ENCODE measurements at places on chromosomes 1 and 21.

- DNase-seq = no peak
These were observed 47.5 kb downstream of the ROR1 start for GRCh38 chr1:63821091-63822005.

DNA sequence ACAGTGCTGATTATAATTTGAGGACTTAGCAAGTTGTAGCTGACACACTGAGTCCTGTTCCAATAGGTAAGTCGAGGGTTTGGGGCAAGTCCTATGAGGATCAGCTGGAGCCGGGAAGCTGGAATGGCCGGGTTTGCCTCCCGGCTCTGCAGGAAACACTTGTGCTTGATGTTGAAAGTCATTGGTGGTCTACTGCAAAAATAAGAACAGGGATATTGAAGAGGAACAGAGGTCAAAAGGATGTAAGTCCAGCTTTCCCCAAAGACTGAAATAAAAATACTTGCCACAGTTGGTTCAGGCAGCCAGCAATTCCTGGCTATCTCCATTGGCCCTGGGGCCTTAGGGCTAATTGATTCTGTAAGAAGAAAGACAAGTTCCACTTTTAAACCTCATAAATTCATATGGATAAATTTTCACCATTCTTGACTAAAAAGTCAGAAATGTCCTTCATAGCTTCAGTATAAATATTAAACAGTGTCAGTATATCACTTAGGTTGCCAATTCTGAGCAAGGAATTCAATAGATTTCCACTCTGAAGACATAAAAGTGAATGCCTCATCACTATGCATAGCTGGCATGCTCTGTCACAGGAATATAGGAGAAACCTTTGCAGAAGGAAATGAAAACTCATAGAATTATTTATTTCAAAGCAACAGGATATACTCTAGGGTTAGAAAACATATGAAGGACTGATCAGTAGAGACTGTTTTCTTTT is 165.2 kb downstream of the AK5 start:
- no peak for DNase-seq

GRCh38 chr1:209375671-209376365 is 207.7 kb upstream of the CAMK1G start:
- DNase-seq = no peak

GRCh38 chr1:11422686-11423085 is 56.3 kb upstream of the DISP3 start:
- no peak for DNase-seq

DNA sequence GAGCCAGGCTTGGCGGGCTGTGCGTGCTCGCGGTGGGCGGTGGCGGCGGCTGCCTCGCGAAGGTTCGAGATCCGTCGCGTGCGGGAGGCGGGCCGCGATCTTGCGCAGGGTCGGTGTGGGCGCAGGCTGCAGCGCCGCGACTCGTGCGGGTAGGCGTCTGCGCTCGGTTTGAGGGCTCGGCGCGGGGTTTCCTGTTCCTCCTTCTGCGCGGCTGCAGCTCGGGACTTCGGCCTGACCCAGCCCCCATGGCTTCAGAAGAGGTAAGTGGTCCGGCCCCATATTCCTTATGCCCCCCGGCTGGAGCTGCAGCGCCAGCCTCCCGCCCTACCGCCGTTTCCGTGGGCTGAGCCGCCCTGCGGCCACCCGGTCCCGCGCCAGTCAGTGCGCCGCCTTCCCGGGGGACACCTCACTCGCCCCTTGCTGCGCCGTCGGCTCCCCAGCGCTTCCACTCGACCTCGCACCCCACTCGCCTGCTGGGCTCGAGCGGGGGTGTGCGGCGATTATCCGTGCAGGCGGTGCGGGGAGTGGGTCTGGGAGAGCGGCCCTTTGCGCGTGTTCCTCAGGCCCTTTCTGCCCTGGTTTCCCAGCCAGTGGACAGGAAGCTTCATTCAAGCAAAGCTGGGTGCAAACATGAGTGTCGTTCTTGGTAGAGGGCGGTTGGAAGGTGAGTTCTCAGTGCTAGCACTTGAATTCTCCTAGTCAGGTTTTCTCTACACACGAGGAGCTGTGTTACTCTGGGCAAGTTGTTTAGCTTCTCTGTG is at the start of gene CACYBP:
TSS of gene CACYBP (plus strand) at position 12 of the 761 bp plus-strand sequence. CDS start at position 246, 234 bp downstream.
- no peak for DNase-seq

GRCh38 chr1:112614460-112615065 is 4.4 kb downstream of the ST7L start:
- DNase-seq = no peak

DNA sequence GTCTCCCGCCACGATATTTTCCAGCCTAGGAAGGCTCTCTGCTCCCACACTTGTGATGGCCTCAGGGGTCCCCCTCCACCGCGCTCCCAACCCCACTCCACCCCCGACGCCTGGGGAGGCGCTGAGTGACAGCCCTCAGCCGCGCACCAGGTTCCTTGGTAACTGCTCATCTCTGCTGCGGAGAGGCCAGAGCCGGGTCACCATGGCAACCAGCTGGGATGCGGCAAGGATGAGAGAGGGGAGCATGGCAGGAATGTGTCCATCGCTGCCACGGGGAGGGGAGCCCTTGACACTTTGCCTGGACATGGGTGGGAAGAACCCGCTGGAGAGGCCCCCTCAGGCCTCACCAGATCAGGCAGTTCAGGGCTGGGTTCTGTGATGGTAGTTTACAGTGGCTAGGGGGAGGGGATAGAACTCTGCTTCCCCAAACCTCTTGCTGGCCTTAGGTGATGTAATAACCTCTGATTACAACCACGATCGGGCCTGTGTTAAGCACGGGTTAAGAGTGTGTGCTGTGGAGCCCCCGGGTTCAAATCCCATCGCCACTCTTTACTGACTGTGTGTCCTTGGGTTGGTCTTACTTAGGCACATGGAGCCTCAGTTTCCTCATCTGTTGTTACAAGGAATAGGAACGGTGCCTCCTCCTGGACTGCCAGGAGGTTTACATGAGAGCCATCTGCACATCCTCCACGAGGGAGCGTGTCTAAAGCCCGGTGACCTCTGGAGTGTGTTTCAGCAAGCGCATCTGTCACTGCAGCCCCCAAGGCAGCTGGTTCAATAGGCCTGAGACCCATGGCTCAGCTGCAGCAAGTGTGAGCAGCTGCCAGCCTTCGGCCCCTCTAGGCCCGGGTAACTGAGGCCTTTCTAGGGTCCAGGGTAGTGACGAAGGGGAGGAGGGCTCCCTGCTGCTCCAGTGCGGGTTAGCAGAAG is 6.3 kb downstream of the KIF17 start:
- DNase-seq = no peak

DNA sequence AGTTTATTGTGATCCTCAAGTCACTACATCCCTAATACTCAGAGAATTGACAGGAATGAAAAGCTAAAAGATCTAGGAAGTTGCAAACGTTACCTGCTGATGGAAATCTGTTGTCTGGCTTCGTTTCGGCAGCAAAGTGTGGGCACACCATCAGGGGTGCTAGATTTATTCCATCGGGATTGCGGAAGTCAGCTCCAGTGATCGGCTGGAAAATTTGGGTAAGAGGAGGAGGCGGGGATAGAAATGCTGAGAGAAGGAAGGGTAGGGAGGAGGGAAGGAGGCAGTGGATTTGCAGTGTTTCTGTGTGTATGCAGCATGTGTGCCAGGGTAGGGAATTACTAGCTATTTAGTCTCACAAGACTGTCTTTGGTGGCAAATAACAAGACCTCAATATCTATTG is at the start of gene CTSK:
TSS of gene CTSK (minus strand) at position 140 of the 400 bp plus-strand sequence. CDS start 1,455 bp downstream, outside the sequence.
- DNase-seq = no peak

All from NCI-H2029 treated with DMSO at 0.1 percent for 48 hours (cell line).